ENCODE measurements at places on chromosomes 13 and 19.

DNA sequence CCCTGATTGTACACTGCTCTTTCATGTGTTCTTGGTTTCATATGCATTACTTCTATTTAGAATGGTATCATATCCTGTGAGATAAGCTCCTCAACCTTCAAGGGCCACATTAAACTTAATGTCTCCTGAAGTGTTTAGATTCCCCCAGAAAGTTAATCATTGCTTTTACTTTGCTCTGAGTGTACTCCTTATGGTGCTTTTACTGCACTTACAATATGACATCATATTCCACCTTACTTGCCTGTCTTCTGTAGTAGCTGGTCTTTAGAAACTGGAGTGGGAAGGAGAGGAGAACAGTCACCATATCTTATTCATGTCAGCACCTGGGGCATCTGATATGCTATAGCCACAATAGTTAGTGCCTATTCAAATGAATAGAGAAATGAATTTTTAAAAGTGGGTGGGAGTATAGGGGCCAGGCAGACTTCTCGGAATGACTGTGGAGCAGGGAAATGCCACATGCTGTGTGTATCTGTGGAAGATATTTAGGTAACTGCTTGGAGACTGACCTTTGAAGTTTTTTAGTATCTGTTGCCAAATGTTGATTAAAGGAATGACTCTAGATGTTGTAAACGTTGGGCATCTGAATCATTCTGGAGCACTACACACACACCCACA, 40.2 kb downstream of the SLAIN1 start:
- DNase-seq = no peak

DNA sequence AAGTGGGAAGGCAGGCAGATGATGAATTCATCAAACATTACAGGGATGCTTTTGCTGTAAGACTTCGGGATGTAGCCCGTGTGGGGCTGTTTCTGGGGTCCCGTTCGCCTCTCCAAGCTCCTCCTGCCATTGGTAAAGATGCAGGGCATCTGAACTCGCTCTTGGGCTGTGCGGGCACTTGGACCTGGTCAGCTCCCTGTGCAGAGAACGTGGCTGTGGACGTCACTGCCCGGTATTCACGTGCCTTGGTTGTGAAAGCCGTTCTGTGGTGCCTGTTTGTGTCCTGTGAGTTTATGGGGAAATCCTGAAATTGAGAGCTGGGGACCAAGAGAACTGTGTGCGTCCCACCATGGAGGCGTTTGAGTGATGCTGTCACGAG, 5.4 kb downstream of the TFDP1 start:
- no peak for DNase-seq

DNA sequence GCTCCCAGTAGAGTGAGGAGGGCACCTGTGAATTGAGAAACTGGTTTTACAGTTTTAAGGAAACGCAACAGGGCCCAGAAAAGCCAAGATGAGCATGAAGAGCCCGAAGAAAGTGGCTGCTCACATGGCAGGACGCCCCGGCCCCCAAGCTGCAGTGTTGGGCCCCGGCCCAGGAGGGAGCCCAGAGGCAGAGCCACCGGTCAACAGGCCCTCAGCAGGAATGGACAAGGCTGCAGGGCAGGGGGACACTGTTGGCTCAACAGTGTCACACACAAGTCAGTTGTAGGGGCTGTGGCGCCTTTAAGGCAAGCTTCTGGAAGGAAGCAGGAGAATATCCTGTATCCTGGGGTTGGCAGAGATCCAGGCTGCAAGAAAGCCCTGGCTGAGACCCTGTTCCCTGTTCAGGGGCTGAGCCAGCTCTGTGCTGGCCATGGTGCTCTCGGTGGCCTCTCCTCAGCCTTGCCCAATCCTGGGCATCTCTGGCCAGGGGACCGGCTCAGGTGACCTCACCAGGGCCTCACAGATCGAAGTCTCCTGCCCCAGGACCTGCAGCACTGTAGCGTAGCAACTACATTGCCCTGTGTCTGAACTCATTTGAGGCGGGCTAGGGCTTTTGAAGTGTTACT, 28.0 kb downstream of the UPF1 start:
- no peak for DNase-seq

- DNase-seq = no peak
Observed at GRCh38 chr13:113862931-113863523, 849 bp downstream of the GAS6 start.

GRCh38 chr13:50561739-50562138, 281.8 kb downstream of the DLEU7 start:
- no peak for DNase-seq

GRCh38 chr19:41223431-41224234, 4.6 kb downstream of the AXL start:
- no peak for DNase-seq

GRCh38 chr13:79646880-79647279, 165.9 kb downstream of the NDFIP2 start:
- no peak for DNase-seq

DNA sequence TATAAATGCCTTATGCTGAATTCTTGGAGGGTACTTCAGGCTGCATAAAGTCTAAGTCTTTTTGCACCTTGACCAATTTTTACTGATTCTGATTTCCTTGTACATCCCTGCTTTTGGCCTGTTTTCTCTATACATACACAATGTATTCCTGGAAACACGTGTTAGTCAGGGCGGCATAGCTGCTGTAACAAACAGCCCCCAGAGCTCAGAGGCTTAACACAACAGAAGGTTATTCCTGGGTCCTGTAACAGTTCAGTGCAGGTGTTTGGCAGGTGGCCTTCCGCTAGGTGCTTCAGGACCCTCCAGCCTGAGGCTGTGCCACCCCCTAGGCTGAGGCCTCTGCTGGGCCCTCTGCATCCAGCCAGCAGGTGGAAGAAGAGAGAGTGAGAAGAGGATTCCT, 82.9 kb downstream of the ZAR1L start:
- DNase-seq = no peak

DNA sequence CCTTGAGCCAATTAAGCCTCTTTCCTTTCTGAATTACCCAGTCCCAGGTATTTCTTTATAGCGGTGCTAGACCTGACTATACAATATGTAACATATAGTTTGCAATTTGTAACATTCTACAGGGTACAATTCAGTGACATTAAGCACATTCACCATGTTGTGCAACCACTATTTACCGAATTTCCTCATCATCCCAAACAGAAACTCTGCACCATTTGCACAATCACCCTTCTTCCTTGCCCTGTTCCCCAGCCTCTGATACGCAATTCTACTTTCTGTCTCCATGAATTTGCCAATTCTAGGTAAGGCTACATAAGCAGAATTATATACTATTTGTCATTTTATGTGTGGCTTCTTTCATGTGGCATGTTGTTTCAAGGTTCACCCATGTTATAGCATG, 13.7 kb upstream of the SIGLEC10 start:
- no peak for DNase-seq

- no peak for DNase-seq
Observed at GRCh38 chr13:29539856-29540255, 55.6 kb downstream of the SLC7A1 start.

DNA sequence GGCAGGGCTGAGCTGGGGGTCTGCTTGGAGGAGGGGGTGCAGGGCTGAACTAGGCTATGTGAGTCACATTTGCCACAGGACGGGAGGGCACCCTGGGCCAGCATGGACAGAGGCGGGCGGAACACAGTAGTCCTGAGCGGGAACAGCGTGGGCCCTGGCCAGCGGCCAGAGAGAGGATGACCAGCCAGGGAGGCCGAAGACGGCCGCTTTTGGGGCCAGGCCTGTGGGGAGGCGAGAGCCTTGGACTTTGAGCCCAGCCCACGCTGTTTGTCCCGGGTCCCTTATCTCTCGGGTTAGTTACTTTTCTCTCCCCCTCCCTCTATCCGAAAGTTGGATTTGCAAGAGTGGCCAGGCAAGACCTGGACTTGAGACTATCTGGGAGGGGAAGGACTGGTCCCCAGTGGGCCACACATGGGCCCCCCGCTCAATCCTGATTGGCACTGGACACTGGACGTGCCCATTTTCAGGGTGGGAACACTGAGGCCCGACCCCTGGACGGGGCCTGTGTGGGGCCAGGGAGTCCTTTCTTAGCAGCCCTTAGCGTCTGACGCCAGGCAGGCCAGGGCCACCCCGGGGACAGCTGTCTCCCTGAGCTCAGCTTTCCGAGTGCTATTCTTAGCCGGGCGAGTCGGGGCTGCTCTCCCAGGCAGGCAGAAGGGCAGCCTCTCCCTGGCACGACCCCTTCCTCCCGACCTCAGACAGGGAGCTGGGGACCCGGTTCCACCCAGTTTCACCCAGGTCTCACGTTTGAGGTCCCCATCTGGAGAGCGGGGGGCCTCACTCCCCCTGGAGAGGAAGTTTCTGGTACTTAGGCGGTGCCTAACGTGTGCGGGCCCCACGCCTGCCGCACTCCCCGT, 833 bp downstream of the GAMT start:
- DNase-seq = no peak

GRCh38 chr19:7515645-7516151, at the start of gene ZNF358:
Gene ZNF358, plus strand, starts transcription at chr19:7516103. Its CDS starts 3,140 bp downstream, at chr19:7519243.
- DNase-seq = no peak

DNA sequence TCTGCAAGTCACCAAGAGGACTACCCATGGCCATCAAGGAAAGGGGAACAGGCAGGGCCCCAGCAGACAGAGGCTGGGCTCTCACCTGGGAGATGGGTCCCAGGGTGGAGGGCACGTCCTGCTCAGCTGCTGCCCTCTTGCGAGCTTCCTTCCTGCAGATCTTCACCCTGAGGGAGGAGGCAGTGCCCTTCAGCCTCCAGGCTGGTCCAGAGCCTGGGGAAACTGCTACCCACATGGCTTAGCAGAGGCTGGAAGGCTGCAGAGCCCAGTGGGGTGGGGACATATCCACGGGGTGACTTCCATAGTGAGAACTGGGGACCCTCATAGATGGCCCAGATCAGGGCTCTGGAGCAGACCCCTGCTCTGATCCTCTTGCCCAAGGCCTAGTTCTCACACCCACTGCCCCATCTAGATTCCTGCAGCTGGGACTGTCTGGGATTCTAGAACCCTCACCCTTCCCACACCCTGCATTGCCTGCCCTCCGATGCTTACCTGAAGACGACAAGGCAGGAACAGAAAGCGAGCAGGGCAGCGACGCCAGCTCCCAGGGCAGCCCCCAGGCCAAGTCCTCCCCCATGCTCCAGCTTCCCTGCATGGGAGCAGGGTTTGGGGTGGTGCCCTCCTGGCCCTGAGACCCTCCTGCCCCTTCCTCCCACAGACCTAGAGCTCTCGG, 9.0 kb downstream of the SIGLEC11 start:
- DNase-seq = no peak

DNA sequence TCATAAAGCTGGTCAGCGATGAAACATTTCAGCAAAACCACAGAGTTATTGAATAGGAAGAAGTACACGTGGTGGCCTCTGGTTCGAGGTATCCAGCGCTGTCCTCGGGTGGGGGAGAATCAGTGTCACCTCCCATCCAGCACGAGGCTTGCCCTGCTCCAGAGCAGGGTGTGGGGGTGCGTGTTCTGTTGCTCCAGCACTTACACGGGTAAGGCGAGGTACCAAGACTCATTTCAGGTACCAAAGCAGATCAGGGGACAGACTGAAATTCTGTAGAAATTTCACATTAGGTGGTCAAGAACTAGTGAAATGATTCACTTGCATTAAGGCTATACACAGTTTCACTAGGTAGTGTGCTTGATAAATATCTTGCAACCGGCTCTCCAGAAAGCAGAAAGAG, 164.2 kb upstream of the SOX1 start:
- DNase-seq = no peak

GRCh38 chr13:27980280-27980998, 8.1 kb downstream of the URAD start:
- no peak for DNase-seq

- DNase-seq = no peak
Observed at GRCh38 chr13:31605076-31605860, 134.1 kb upstream of the RXFP2 start.

DNA sequence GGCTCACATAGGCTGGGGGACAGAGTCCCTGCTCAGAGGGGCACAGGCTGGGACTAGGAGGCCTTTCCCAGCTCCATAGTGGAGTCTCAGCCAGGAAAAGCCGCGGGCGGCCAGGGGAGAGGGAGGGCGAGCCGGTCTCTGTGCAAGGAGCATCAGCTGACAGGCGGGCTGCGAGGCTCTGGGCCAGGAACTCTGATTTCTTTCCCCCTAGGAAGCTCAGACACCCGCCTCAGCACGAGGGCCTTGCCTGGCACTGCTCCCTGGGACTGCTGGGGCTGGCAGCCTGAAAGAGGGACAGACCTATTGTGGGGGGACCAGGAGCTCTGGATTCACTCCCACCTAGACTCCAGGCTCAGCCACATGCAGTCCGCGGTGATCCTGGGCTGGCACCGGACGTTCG, 2.2 kb upstream of the PLK5 start:
- no peak for DNase-seq

GRCh38 chr19:55643003-55643886, at the start of gene ZNF581:
Gene ZNF581, plus strand, starts transcription at chr19:55643649. Its CDS starts 923 bp downstream, at chr19:55644572.
- DNase-seq = peak; percentile 56

- DNase-seq = no peak
Observed at GRCh38 chr19:30386551-30387143, 14.5 kb downstream of the ZNF536 start.

GRCh38 chr13:21537105-21537504, 66.9 kb downstream of the MICU2 start:
- DNase-seq = no peak

GRCh38 chr19:49718511-49718910, 27.6 kb downstream of the CPT1C start:
- no peak for DNase-seq

DNA sequence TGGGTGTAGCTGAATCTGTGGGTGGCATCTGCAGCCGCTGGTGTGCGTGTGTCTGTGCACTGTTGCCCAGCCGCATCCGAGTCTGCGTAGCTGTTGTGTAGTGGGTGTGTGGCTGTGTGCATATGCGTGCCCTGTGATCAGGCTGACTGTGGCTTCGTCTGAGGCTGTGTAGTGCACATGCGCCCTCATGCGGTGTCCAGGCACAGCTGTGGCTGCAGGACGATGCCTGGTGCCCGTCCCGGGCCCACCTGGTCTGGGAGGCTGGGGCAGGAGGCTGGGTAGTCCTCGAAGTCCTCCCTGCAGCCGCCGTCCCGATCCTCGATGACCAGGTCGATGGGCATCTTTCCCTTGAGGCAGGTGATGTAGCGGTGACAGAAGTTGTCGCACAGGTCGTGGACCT, 4.9 kb downstream of the MEIS3 start:
- no peak for DNase-seq

- no peak for DNase-seq
Observed at GRCh38 chr19:33132021-33132420, at the start of gene WDR88. Gene WDR88, plus strand, starts transcription at chr19:33132114. Its CDS starts 56 bp downstream, at chr19:33132170.

DNA sequence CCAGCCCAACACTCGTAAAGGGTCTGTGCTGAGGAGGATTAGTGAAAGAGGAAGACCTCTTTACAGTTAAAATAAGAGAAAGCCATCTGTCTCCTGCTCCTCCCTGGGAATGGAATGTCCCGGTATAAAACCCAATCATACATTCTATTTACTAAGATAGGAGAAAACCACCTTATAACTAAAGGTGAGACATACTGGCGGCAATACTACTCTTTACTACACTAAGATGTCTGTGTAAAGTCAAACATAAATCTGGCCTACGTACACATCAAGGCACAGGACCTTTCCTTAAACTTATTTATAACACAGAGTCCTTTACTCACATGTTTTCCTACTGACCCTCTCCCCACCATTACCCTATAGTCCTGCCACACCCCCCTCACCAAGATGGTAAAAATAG, 3.3 kb downstream of the ZNF350 start:
- DNase-seq = no peak
